ENCODE measurements at places on chromosomes 5 and 9. TPM values are rescaled to one million over a fixed set of nuclear protein-coding genes. Genes with fewer than 3 reads are reported as not detected.

DNA sequence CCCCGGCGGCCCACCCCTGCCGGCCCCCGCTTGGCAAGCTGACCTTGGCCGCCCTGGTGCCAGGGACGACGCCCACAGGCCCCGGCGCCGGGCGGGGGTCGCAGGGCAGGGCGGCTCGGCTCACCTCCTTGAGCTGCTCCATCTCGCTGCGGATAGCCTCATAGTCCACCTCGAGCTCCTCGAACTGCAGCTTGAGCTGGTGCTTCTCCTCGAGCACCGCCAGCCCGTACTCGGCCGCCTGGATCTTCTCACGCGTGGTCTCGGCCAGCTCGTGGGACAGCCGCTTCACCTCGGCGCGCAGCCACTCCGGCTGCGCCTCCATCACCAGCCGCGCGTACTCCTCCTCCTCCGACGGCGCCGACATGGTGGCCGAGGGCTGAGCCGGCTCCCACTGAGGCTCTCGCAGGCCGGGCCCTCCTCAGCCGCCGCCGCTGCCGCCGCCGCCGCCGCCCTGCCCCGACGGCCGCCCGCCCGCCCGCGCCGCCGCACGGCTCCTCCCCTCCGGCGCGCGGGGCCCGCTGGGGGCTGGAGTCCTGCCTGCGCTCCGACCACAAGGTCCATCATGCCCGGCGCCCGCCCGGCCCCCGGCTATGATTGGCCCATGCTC lies at the start of gene BICD2:
Gene BICD2 (minus strand): TSS at position 453 of the 607 bp plus-strand sequence. CDS start 89 bp downstream, at position 364.
- no peaks in the 10 kb centered on the region for H3K36me3 ChIP-seq
- no peak for DNase-seq
- H3K27ac ChIP-seq = peak within 1 kb of the TSS; percentile 95
- H3K4me3 ChIP-seq = peak within 1 kb of the TSS; percentile 94

PCDHA1 gene
- total RNA-seq = not detected

GRCh38 chr5:150750469-150750868 lies 8.3 kb downstream of the DCTN4 start:
- no peaks in the 10 kb centered on the region for H3K4me1 ChIP-seq
- no peak for DNase-seq
- peaks cover 2% of the 10 kb centered on the region for H3K36me3 ChIP-seq
- no peaks in the 10 kb centered on the region for H3K27me3 ChIP-seq

DNA sequence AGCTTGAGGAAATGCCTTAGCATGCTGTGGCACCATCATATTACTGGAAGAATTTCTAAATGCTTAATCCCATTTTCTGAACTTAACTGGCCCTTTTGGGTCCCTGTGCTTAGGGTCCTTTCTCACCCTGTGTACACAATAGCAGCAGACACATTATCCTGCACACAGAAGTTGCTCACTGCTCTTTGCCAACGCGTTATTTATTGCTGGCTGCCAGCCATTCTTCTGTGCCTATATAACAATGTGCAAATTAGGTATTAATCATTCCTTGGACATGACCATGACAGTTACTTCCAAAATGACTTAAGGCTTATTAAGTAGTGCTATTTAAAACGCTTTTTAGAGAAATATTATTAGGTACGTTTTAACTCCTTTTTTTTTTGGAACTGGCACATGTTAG lies 134.7 kb downstream of the FBN2 start:
- DNase-seq = no peak
- H3K4me3 ChIP-seq = no peak overlapping the region
- H3K4me1 ChIP-seq = no peaks in the 10 kb centered on the region
- no peaks in the 10 kb centered on the region for H3K36me3 ChIP-seq
- no peaks in the 10 kb centered on the region for H3K27me3 ChIP-seq

GRCh38 chr5:153782589-153783361 lies 255.9 kb downstream of the FAM114A2 start:
- H3K36me3 ChIP-seq = no peaks in the 10 kb centered on the region
- no peaks in the 10 kb centered on the region for H3K27me3 ChIP-seq
- no peak overlapping the region for H3K4me3 ChIP-seq
- H3K4me1 ChIP-seq = no peaks in the 10 kb centered on the region

DNA sequence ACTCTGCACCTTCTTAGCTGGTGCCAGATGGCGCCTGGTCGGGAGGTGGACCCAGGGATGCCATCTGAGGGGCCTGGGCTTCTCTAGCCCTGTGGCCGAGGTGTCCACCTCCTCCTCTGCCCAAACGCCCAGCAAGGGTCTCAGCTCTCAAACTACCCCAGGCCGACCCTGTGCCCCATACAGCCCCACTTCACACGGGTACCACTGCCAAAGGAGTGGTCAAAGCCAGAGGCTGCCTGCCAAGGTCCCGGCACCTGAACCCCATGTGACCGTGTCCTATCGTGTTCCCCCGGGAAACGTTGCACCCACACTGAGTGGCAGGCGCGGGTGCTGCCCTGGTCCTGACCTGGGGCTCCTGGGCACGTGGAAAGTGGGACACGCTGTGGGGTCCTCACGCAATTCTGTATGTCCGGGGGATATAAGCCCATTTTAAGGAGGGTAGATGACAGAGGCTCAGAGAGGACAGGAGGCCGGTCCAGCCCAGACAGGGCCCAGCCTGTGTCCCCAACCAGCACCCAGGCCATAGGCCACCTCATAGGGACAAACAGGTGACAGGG lies 1.9 kb downstream of the ENTPD8 start:
- H3K4me1 ChIP-seq = no peaks in the 10 kb centered on the region
- H3K4me3 ChIP-seq = no peak overlapping the region
- no peaks in the 10 kb centered on the region for H3K36me3 ChIP-seq
- H3K27me3 ChIP-seq = no peaks in the 10 kb centered on the region

Measured in aorta (tissue), 5 donors.